ENCODE measurements at places on chromosomes 12 and 14.

DNA sequence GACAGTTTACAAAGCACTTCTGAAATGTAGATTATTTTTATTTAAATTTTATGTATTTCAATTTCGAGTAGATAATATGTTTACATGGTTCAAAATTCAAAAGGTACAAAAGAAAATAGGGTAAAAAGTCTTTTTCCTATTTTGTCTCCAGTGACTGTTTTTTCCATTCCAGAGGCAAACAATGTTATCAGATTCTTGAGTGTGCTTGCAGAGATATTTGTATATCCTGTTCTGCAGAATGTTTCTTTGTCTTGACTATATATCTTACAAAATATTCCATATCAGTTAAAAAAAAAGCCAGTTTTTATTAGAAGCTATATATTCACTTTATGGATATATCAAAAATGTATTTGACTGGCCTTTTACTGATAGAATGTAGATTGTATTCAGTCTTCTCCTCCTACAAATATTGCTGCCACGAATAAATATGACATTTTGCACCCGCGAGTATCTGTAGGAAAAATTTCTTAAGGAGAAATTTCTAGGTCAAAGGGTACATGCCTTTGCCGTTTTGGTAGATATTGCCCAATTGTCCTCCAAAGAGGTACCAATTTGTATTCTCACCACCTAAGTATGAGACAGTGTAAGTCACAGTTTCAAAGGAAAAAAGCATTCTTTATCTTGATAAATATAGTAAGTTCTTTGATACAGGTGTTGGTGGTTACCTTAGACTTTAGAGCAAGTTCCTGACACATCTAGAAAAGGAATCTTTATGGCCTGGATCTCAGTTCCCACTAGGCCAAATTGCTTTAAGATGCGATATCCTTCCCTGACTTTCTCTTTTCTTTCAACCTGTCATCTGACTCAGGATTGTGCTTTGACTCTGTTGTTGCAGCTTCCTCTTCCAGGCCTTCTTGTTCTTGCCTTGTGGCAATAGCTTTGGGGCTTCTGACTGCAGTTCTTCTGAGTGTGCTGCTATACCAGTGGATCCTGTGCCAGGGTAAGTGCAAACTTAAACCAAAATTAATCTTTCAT is 2.3 kb downstream of the KLRG1 start:
- H3K27ac ChIP-seq: peak overlapping the region; percentile 49
- H3K4me1 ChIP-seq: peaks cover 22% of the 10 kb centered on the region
- H3K36me3 ChIP-seq: no peaks in the 10 kb centered on the region
- peak overlapping the region; percentile 35 for H3K4me3 ChIP-seq
- no peak for DNase-seq
- no peaks in the 10 kb centered on the region for H3K27me3 ChIP-seq

GRCh38 chr14:60865378-60866127 is 115.3 kb downstream of the TRMT5 start:
- no peaks in the 10 kb centered on the region for H3K36me3 ChIP-seq
- no peak overlapping the region for H3K27ac ChIP-seq
- no peak for DNase-seq
- no peaks in the 10 kb centered on the region for H3K27me3 ChIP-seq
- no peaks in the 10 kb centered on the region for H3K4me1 ChIP-seq

DNA sequence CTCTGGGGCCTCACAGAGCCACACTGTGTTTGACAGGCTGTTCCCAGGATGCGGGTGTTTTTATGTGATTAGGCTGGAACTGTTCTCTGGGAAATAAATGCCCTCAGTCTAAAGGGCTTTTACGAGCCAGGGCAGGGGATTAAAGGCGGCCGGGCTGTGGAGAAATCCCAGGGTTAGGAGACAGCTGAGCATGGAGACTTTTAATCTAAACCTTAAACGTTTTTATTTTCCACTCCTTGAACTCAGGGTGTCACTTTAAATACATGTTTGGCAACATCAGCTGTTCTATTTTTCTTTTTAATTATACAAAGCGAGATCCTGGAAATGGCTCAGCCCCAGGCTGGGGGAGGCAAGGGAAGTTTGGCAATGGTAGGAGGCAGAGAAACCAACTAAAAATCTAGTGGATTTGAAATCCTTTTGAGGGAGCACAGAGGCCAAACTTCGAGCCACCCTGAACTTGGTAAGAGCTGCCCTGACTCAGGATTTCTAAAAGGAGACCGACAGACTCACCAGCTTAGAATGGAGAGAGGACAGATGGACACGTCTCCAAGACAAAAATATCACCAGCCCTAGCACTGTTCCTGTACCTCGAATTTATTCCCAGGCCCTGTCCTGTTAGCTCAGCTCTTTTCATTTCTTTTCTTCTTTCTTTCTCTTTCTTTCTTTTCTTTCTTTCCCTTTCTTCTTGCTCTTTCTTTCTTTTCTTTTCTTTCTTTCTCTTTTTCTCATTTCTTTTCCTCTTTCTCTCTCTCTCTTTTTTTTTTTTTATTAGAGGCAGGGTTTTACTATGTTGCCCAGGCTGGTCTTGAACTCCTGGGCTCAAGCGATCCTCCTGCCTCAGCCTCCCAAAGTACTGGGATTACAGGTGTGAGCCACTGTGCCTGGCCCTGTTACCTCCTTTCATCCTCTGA is 15.8 kb upstream of the ORAI1 start:
- no peaks in the 10 kb centered on the region for H3K27me3 ChIP-seq
- no peak for DNase-seq
- no peak overlapping the region for H3K27ac ChIP-seq
- no peaks in the 10 kb centered on the region for H3K4me1 ChIP-seq
- H3K4me3 ChIP-seq: no peak overlapping the region
- no peaks in the 10 kb centered on the region for H3K36me3 ChIP-seq

- no peaks in the 10 kb centered on the region for H3K27me3 ChIP-seq
- peaks cover 4% of the 10 kb centered on the region for H3K4me1 ChIP-seq
- H3K27ac ChIP-seq: no peak overlapping the region
- no peak for DNase-seq
- no peaks in the 10 kb centered on the region for H3K36me3 ChIP-seq
- H3K4me3 ChIP-seq: no peak overlapping the region
Observed at GRCh38 chr12:38141239-38141638, 175.3 kb upstream of the ALG10B start.

DNA sequence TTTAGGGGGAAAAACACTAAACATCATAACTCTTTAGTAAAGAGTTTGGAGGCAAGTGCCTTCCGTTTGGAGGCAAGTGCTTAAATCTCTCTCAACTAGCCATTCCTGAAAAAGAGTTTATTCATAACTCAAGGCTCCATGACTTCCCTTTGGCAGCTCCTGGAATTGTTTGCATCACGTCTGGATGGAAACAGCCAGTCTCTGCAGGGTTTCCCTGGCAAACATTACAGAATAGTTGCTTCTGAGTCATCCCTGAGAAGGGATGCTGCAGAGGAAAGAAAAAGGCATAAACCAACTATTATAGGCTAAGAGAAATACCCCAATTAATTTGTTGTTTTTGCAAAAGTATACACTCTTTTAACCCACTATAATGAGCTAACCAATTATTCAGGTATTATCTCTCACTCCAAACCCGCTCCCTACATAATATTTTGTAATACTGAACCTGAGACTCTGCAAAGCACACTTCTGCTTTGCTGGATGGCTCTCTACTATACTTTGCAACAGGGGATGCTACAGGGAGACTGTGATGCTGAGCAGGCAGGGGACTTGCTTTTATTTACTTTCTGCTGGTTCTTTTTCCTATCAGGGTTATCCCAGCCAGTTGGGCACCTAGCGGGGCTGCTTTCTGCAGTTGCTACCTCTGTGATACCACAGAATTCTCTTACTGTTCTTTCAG is 497.7 kb downstream of the FUT8 start:
- no peak overlapping the region for H3K4me3 ChIP-seq
- H3K27me3 ChIP-seq: no peaks in the 10 kb centered on the region
- no peak overlapping the region for H3K27ac ChIP-seq
- no peak for DNase-seq
- no peaks in the 10 kb centered on the region for H3K4me1 ChIP-seq

DNA sequence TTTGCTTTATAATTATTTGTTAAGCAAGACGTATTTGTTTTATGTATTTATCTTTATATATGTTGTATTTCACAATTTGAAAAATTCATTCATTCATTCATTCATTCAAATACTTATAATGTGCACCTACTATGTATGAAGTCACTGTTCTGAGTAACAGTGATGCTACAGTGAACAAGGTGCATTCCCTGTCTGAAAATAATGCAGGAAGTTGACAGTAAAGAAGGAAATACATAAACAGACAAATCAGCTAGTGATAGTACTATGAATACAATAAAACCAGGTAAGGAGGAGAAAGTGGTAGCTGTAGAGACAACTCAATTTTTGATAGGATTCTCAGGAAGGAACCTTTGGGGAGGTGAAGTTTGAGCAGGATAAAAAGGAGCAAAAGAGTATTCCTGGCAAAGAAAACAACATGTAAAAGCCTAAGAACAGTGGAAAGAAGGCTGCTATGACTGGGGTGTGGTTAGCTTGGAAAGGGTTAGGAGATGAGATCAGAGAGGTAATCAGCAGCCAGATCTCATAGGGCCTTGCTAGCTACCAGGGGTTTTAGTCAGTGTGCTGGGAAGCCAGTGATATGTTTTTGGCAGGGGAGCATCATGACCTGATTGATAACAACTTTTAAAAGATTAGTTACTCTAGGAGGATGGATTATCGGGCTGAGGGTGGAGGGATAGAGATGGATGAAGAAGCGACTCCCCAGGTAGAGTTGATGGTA is 17.4 kb downstream of the BICDL1 start:
- peaks cover 26% of the 10 kb centered on the region for H3K4me1 ChIP-seq
- H3K36me3 ChIP-seq: peaks cover 4% of the 10 kb centered on the region
- DNase-seq: peak; percentile 24
- H3K4me3 ChIP-seq: no peak overlapping the region
- no peaks in the 10 kb centered on the region for H3K27me3 ChIP-seq
- H3K27ac ChIP-seq: peak overlapping the region; percentile 79

DNA sequence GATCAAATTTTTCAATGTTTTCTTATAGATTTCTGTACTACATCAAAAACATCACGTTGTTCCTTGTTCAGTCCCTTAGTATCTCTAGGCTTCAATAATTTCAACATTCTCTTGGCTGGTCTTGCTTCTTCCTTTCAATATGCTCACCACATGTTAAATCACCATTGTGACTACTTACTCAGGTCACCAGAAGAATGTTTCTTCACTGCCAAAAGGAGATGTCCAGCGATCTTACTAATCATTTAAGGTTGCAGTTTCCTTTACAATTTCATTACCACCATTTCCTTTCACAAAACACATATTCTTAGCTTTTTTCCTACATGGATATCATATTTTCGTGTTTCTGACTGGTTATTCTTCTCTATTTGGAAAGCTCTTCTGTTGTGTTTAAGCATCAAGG is 363.8 kb downstream of the NAV3 start:
- H3K36me3 ChIP-seq: no peaks in the 10 kb centered on the region
- no peaks in the 10 kb centered on the region for H3K27me3 ChIP-seq
- no peak overlapping the region for H3K27ac ChIP-seq

DNA sequence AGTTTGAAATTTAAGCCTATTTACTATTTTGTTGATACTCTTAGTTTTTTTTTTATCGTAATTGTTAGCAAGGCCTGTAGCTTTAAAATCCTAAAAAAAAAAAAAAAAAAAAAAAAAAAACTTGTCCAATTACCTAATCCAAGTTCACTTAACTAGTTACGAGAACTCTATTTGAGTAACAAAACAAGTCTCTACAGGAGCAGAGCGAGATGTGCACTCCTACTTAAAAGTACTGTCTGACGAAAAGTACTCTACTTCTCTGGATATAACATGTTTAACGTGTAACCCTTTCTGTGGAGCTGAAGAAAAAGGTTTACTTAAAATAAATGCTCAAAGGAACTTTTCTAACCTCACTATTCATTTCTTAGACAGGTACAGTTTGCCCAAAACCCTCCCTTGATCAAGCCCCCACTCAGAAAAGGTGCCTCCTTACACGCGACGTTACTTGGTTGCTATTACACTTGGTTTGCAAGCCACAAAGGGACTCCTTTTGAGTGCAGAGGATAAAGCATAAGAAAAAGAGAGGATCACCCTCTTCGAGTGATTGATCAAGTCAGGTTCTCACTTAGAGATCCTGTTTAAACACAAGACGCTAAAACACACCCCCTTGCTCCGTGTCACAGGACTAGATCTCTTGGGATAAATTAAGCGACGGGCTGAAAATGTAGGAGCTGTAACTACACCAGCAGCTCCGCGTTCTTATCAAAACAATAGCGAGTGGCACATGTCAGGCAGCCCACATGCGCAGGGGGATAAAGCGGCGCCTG is 2.2 kb downstream of the BAZ1A start:
- peak overlapping the region; percentile 100 for H3K27ac ChIP-seq
- peak; percentile 6 for DNase-seq
- peaks cover 22% of the 10 kb centered on the region for H3K4me1 ChIP-seq

GRCh38 chr14:101878822-101879528 is 85.4 kb upstream of the DYNC1H1 start:
- H3K36me3 ChIP-seq: peaks cover 50% of the 10 kb centered on the region
- peaks cover 40% of the 10 kb centered on the region for H3K4me1 ChIP-seq
- H3K27ac ChIP-seq: peak overlapping the region; percentile 32
- H3K4me3 ChIP-seq: no peak overlapping the region

Data from effector memory CD4-positive, alpha-beta T cell (primary cell).